ENCODE measurements at places on chromosomes 5 and 9.

DNA sequence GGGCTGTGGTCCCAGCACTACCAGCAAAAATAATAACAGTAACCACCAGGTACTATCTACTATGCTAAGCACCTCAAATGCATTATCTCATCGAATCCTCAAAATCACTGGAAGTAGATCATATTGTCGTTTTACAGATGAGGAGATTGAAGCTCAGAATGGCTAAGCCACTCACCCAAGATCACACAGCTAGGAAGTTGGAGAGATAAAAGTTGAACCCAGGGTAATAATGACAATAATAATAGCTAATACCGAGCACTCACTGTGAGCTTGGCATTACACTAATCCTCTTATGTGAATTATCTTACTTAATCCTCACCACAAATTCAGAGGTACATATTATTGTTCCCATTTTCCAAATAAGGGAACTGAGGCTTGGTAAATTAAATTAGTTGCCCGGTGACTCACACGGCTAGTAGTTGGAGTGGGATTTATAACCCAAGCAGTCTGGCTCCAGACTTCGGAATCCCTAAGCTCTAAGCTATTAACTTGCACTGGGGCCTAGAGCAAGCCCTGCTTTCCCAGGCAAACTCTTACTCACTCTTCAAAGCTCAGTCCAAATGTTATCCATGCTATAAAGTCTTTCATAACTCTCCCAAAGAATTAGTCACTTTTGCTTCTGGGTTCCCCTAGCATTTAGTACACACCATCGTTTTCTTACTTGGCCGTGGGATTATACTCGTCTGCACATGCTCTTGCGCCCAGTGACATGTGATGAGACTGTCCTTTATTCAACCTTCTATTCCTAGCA is 3.8 kb downstream of the ARSI start:
- DNase-seq = peak; percentile 97

DNA sequence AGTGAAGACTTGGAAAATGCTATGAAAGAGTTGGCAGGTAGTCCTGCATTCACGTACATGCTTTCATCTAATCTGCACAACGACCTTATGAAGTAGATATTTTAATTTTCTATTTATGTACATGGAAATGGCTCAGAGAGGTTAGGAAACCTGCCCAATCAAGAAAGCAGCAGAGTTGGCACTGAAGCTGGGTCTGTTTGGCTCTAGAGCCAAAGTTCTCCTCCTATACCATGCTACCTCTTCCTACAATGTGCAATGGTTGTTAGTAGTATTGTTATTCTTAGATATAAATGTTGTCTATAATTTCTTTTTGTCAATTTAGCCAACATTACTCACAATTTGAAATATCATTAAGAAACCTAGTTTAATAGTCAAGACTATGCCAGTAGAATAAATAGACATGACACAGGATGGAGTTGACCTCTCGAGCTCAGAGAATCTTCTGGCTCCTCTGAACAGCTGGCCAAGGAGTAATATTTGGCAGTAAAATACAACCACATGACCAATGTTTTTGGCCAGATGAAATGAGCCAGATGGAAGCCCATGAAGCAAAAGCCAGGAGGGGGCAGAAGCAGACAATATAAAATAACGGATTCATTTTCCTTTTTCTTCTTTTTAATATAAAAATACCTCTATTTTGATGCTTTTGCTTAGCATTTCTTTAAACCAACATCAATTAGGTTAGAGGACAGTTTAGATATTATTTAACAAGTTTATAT is 542.3 kb downstream of the PDE4D start:
- peak; percentile 28 for DNase-seq

GRCh38 chr9:111131211-111131610 is 92.9 kb upstream of the LPAR1 start:
- DNase-seq = no peak

DNA sequence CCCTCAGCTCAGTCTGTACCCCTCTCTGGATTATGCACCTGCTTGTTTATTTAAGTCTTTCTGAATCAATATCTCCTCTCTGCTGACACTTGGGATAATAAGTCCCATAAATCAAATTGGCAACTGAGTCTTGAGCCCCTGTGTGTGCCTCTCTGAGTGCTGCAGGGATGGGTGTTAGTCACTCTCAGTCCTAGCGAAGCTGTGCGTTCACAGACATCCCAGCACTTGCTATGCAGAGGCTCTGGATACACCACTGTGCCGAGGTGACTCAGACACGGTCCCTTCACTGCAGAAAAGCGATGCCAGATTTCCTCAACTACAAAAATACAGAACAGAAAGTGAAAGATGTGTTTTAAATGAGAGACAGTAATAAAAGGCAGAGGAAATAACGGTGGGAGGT is 4.1 kb upstream of the KCNMB1 start:
- no peak for DNase-seq

GRCh38 chr5:128318691-128319090 is 219.4 kb downstream of the FBN2 start:
- DNase-seq = no peak

DNA sequence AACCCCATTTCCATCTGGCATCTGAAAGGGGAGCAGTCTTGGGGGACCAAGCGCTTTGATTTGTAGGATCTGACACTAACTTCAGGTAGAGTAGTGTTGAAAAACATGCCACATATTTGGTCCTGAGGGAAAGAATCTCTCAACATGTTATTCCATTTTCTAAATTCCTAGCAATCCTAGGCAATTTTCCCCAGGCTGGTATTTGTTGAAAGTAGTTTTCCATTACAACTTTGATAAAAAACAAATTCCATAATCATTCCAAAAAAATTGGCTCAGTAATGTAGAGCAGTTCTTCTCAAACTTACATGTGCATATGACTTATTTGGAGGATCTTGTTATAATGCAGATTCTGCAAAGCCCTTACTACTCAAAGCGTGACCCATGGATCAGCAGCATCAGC is 477.9 kb downstream of the ACTL7B start:
- peak; percentile 23 for DNase-seq

All from fibroblast of upper back skin (primary cell).